Left cardiac atrium (tissue), 4 donors: ENCODE measurements at places on chromosomes 6 and 20.

DNA sequence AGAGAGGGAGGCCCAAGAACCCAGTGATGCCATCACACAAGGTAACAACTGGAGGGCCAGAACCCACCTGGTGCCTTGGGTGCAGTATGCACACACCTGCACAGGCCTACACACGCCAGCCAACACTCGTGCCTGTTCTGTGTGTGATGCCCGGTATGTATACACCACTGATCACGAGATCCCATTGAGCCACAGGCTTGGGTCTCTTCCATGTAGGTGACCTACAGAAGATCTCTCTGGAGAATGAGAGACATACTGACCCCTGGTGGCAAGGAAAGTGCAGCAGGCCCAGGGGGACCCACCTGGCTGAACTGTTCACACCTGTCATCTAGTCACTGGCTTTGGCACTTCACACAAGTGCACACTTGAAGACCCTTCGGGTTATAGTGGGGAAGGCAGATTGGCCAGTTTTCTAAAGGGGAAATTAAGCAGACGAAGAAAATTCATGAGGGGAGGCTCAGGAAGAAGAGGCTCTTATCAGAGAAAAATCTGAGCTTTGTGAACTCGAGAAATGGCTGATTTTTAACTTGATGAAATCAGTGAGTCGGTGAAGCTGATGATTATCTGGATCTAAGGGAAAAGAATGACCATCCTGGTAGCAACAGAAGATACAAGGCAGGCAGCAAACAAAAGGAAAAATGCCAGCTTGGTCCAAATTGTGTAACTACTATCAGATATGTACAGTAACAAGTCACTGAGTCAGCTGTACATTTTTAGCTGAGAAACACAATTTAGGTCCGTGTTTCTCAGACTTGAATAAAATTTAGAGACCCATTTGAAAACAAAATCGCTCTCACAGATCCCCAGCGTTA is 69.1 kb upstream of the PBOV1 start:
- no peak for DNase-seq

GRCh38 chr6:22091424-22091948 is 205.3 kb downstream of the PRL start:
- DNase-seq = no peak

DNA sequence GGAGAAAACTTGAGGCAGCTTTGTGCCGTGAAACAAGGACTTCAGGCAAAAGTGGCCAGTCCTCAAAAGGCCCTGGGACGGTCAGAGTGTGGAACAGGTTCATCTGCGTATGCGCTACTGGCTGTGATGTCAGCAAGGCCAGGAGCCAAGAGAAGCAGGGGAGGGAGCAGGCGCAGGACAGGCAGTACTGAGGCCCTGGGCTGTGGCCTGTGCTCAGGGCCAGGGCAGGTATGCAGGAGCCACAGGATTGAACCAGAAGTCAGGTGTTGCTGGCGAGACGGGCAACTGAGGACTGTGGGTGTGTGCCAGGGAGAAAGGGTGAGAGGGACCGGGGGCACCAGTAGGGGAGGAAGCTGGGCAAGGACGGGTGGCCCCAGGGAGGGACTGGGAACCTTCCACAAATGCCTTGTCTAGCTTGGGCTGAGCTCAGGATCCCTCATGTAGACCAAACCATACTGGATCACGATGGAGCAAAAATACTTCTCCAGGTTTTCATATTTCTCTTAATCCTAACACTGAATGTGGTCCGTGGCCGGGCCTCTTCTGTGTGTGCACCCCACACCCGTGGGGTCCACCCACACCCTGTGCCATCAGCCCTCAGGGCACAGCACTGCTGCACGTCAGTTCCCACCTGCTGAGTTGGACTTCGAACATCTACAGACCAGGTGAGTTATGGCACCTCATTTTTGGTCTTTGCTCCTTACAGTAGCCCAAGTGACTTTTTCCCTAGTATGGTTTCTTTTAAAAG is 46.9 kb downstream of the GINS1 start:
- no peak for DNase-seq

DNA sequence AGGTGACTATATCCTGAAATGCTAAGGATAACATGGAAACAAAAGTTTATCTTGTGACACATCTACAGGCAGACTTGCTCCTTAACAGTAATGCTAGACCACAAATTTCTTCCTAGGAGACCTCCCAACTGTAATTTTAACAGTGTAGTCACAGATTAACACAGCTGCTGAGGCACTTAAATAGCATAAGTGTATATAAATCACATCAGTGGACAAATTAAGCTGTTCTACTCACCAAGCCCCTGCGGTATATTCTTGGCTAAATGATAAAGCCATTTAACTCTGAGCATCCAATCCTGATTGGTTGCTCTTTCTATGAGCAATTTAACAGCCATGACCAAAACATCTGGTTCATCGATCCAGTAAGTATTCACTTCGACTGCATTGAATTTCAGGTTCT is 73.3 kb upstream of the LYRM2 start:
- no peak for DNase-seq

GRCh38 chr6:53119772-53120409 is 28.8 kb downstream of the GCM1 start:
- DNase-seq = no peak

- no peak for DNase-seq
Measured at GRCh38 chr20:8357703-8358102, 225.6 kb downstream of the PLCB1 start.

- no peak for DNase-seq
Measured at GRCh38 chr20:46850416-46850815, 44.2 kb upstream of the EYA2 start.
